Activated CD4-positive, alpha-beta T cell treated with anti-CD3 and anti-CD28 coated beads for 36 hours (primary cell): ENCODE measurements at places on chromosomes 12 and 14. TPM values are rescaled to one million over a fixed set of nuclear protein-coding genes. Genes with fewer than 3 reads are reported as not detected.

SLC35E3 gene
- 3.5 TPM for total RNA-seq

ARHGEF40 gene
- 0.05 TPM for total RNA-seq

PSME1 gene
- 418 TPM for total RNA-seq

GRCh38 chr12:49019443-49020324 lies 1.1 kb upstream of the PRKAG1 start:
- H3K27ac ChIP-seq = peak overlapping the region; percentile 97
- H3K36me3 ChIP-seq = peaks cover 35% of the 10 kb centered on the region
- peaks cover 33% of the 10 kb centered on the region for H3K4me1 ChIP-seq
- H3K27me3 ChIP-seq = no peaks in the 10 kb centered on the region
- H3K4me3 ChIP-seq = peak overlapping the region; percentile 81

GRCh38 chr12:52945389-52946232 lies 3.3 kb upstream of the KRT18 start:
- no peak overlapping the region for H3K4me3 ChIP-seq
- H3K4me1 ChIP-seq = peaks cover 4% of the 10 kb centered on the region
- H3K27ac ChIP-seq = no peak overlapping the region

- H3K27me3 ChIP-seq = no peaks in the 10 kb centered on the region
- peaks cover 36% of the 10 kb centered on the region for H3K36me3 ChIP-seq
Measured at GRCh38 chr12:113253532-113254285, 32.4 kb downstream of the TPCN1 start.
